ENCODE measurements at places on chromosomes 2 and 18.

DNA sequence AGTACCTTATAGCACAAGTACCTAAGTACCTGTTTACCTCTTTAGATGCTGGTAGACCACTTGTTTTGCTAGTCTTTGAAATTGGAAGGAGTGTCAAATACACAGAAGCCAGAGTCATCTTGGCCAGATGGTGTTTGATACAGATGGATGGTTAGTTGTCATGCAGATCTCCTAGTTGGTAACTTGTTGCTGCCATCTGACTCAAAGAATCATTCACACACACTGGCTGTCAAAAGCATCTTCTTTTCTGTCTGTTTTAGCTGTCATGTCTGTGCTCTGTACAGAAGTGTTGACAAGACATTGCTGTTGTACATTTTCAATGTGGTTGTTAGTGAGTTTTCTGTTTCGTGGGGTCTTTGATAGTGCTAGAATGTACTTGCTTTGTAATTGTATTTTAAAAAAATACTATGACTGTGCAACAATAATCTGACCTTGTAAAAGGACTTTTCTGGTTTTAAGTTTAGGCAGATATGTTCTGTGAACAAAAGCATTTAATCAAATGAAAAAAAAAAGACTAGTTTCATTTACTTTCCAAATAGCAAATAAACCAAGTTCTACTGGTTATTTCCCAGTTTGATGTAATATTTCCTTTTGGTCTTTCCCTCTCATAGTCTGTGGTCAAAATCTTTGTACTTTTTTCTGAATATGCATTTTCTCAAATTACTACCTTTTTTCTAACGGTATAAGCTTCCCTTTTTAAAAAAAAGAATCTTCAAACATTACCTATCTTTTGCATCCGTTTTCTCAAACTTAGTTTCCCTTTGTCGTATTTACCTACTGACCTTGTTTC is 39.9 kb downstream of the TANK start:
- DNase-seq = no peak

GRCh38 chr2:159759577-159759976 is 38.4 kb downstream of the CD302 start:
- DNase-seq = no peak

GRCh38 chr18:5972298-5972697 is 77.0 kb upstream of the TMEM200C start:
- no peak for DNase-seq

GRCh38 chr2:25822190-25823117 is 55.8 kb downstream of the ASXL2 start:
- no peak for DNase-seq

DNA sequence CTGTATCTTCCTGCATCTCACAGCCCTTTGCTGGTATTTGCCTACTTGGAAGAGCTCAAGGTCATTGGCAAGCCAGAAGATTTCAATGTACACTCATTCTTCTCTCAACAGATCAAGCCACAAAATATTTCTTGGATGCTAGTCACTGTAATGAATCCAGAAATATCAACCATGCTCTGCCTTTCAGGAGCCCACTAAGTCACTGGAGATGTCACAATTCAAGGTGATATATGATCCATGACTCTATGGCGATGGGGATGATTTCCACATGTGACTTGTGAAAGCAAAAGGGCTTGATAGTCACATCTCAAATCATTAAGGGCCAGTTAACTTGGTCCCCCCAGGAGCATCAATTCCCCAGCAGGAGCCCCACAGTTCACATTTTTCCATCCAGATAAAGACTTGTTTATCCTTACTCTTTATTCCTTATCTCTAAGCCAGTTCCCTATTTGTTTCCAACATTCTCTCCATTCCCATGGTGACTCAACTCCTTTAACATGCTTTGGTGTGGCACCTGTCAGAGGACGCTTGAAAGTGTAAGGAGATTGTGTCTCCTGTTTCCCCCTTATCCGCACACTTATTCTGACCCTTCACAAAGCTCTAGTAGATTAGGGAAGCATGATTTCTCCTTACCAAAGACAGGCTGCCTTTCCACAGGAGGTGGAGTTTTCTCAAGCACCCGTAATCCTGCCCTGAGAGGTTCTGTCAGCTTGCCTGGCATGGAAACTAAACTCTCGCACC is 15.8 kb downstream of the PKDCC start:
- DNase-seq = no peak

GRCh38 chr2:191488135-191488534 is 189.8 kb upstream of the NABP1 start:
- no peak for DNase-seq
